ENCODE measurements at places on chromosomes 7 and 10.

GRCh38 chr7:33044401-33044718 lies 18.2 kb downstream of the NT5C3A start:
- no peak for DNase-seq

- no peak for DNase-seq
Observed at GRCh38 chr7:120717166-120717565, 140.8 kb downstream of the TSPAN12 start.

DNA sequence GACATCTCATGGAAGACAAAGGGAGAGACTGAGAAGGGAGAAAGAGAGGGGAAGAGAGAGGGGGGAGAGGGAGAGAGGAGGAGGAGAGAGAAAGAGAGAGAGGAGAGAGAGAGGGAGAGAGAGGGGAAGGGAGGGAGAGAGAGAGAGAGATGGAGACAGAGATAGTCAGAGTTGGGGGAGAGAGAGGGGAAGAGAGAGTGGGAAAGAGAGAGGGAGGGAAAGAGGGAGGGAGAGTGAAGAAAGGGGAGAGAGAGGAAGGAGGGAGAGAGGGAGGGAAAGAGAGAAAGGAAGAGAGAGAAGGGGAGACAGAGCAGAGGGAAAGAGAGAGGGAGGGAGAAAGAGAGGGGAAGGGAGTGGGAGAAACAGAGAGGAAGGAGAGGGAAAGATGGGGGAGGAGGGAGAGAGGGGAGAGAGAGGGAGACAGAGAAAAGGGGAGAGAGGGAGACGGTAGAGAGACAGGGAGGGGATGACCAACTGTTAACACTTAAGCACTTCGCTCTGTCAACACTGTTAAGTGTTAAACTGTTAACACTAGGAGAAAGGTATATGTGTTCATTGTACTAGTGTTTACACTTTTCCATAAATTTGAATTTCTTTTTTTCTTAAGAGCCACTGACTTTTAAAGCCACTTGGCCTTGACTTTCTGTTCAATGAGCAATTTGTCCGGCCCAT lies 21.8 kb upstream of the SDK1 start:
- no peak for DNase-seq

- DNase-seq, result no peak
Observed at GRCh38 chr10:127947211-127947610, 40.3 kb downstream of the PTPRE start.

DNA sequence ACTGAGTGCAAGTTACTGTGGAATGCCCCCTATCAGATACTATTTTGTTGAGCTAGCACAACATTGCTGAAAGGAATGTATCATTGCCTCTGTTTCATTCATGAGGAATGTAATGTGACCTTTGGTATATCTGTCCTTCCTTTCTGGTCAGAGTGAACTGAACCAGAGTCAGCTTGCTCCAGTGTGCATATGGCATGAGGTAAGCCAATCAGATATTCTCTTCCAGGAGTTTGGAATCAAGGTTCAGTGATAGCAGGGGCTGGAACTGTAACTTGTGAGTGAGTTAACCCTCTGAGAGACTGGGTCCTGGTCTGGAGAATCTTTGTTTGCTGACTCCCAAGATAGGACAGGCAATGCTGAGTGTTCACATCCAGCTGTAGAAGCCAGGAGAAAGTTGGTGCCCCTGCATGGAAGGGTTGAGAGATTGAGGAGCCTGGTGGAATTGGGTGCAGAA lies 45.3 kb upstream of the OSBPL3 start:
- no peak for DNase-seq

DNA sequence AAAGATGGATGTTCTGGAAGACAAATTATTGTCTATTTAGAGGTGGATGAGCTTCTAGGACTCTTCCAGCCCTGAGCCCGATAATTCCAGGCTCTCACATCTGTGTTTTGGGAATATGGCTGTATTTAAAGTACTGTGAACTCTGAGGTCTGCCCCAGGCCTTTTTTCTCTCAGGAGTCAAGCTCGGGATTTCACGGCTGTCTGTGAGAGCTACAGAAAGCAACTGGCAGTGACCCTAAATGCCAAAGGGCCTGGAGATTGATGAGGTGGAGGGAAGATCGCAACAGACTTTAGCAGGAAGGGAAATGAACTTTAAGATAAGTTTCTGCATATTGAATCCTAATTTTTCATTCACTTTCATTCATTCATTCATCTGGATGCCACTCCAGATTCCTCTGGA lies 51.0 kb upstream of the COL13A1 start:
- DNase-seq, result no peak

DNA sequence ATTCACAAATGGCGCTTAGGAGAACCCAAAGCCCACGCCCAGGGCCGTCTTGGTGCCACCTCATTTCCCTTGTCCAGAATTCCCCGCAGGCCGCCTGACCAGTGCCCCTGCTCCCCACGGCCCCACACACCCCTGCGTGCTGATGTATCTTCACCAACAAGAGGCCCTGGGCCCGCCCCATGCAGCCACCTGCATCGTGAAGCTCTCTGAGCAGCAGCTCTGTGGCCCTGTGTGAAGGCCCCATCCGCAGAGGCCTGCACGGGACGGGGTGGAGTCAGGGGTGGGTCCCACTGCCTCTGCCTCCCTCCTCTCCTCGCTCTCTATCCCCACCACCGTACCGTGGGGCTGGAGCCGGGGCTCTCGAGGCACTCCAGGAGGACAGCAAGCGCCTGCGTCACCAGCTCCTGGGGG lies 14.7 kb downstream of the BRAT1 start:
- peak; percentile 68 for DNase-seq

DNA sequence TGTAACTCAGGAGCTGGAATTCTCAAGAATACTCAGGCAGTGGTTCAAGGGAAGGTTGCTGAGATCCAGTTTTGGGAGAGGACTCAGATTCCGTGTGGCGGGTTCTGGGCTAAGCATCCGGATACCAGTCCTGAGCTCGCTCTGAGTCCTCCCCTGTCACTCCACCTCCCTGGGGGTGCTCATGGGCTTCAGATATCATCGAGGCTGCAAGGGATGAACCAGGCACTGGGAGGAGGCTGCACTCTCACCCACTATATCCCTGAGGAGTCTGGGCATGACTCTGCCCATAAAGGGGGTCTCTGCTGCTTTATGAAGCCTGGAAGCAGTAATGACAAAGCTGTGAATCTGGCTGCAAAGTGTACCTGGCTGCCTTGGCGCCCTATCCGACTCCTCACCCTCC lies 188.5 kb downstream of the TNS3 start:
- DNase-seq, result no peak

DNA sequence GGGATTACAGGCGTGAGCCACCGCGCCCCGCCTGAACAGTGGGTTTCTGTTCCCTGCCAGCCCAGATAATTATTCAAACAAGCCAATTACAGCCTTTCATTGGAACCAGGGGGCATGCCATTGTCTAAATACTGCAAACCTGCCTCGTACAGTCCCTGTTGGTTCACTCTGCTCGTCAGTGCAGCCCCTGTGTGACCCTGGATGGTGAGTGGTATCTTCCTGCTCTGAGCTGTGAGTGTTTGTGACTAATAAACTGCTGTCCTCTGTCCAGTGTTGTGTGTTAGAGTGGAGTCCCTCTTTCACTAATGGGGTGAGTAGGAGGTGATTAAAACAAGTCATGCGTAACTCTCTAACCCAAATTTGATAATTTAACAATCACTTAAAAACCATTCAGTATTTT lies 176.5 kb upstream of the FAM3C start:
- DNase-seq, result no peak

DNA sequence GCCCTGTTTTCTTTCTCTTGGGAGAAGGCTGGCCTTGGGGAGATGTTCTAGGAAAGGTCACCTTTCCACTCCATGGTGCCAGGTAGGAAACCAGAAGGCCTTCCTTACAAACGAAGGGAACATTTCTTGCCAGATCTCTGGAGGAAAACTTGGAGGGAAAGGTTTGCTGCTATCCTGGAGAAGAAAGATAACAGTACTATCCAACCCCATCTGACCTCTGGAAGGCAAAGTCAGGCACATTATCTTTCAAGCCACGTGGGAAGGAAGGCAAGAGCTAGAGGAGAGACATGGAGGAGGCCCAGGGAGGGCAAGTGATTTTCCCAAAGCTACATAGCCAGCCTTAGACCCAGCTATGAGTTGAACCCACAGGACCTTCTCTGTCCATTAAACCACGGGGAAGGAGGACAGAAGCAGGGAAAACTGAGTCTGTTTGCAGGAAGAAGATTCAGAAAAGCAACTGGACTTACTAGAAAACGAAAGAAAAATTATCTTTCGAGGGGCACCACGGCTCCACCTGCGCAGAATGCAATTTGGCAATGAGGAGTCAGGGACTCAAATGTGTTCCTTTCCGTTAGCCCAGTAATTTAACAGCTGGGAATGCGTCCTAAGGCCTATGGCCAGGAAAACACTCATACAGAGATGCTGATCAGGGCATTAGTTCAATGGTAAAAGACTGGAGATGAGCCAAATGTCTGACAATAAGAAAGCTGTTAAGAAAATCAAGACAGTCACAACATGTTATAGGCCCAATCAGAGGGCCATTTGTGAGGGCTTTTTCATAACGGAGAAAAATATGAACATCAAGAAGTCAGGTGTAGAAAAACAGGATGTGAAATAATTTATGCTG lies 32.0 kb upstream of the PSAP start:
- DNase-seq, result no peak

GRCh38 chr7:36871863-36872262 lies 147.6 kb upstream of the AOAH start:
- DNase-seq, result no peak

GRCh38 chr7:70132226-70132851 lies 534.1 kb downstream of the AUTS2 start:
- DNase-seq, result no peak

- no peak for DNase-seq
Observed at GRCh38 chr7:101140746-101141382, 13.4 kb upstream of the AP1S1 start.

- DNase-seq, result peak; percentile 24
Observed at GRCh38 chr7:937856-938484, 16.5 kb downstream of the ADAP1 start.

- no peak for DNase-seq
Observed at GRCh38 chr10:71290331-71290730, 28.7 kb upstream of the SLC29A3 start.

DNA sequence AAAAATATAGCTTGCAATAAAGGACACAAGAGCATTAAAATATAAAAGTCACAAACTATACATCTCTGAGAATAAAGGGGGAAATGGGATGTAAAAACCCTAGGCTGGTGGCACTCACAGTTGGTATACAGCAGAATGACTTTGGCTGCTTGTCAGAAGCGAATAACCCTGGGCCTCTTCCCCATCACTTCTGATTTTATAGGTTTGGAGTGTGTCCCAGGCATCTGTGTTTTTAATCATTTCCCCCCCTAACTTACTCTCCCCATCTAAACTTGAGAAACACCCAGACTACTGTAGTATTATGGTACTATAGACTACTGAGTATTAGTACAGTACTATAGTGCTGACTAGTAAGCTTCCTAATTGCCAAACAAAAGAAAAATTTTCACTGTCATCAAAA lies 1.8 kb upstream of the RPA3 start:
- DNase-seq, result no peak

GRCh38 chr10:102269017-102269416 lies 23.7 kb downstream of the GBF1 start:
- DNase-seq, result no peak

DNA sequence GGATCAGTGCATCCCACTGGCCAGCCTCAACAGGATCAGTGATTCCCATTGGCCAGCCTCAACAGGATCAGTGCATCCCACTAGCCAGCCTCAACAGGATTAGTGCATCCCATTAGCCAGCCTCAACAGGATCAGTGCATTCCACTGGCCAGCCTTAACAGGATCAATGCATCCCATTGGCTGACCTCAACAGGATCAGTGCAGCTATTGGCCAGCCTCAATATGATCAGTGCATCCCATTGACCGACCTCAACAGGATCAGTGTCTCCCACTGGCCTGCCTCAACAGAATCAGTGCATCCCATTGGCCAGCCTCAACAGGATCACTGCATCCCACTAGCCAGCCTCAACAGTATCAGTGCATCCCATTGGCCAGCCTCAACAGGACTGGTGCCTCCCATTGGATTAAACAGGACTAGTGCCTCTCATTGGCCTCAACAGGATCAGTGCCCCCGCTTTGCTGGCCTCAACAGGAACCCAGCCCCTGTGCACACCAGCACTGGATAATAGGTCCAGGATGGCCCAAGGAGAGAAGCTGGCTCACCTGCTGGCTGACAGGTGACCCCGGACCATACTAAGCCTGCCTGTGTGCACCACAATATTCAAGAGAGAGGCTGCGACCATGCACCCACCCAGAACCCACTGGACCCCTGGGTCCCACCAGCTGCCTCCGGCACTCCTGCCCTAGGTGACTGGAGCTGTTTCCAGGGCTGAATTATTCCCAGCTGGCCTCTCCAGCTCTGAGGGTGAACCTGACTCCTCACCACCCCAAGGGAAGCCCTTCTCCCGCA lies 59.9 kb downstream of the PDGFA start:
- DNase-seq, result no peak

DNA sequence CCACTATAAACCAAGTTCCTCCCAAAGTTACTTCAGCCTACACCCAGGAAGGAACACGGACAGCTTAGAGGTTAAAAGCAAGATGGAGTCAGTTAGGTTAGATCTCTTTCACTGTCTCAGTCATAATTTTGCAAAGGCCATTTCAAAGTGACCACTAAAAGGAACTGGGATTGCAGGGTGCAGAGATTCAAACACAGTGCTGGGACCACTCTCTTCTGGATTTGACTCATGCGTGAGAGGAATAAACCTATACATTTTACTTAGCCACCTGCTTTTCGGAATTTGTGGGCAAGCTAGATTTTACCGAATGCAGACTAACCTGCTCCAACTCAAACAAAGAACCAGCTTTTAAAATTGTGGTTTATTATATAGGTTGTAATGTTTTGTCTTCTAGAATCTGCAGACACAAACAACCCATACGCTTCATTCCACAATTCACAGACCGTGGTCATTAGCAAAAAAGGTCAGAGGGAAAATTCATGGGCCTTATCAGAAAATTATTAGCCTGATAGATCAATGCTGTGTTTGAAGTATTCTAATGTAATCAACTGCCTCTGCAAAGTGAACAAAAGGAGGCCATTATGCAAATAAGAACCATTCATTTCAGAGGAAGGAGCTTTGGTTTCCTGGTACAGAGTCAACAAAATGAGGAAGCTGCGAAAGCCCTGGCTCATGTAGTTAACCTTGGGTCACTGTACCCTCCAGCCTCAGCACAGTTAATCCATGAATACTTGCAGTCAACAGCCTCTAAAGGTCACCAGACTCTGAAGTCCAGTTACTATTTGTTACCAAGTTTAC lies 342.7 kb upstream of the KLF6 start:
- no peak for DNase-seq

GRCh38 chr10:21814866-21815265 lies 188.7 kb downstream of the DNAJC1 start:
- no peak for DNase-seq

DNA sequence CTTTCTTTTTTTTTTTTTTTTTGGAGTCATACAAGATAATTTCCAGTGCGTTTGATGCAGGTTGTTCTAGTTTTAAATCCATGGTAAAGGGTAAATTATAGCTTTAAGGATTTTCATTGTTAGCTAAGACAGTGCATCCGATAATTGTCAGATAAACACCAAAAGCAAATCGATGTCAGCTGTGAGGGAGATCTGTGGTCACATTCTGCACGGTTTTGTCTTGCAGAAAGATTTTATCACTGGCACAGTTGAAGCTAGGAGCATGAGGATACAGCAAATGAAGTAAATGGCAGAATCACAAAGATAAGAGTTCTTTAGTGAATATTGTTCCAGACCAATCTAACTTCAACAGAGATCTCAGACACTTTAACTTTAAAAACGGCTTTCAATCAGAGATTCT lies 648.8 kb upstream of the COBL start:
- DNase-seq, result no peak

- DNase-seq, result no peak
Observed at GRCh38 chr7:132141109-132141508, 435.2 kb downstream of the PLXNA4 start.

- DNase-seq, result no peak
Observed at GRCh38 chr7:44694766-44695165, 53.9 kb upstream of the ZMIZ2 start.

GRCh38 chr10:114801411-114801813 lies 20.2 kb upstream of the FHIP2A start:
- DNase-seq, result no peak
